Muscle of back (tissue), 13 donors: ENCODE measurements at places on chromosomes 12 and 14.

DNA sequence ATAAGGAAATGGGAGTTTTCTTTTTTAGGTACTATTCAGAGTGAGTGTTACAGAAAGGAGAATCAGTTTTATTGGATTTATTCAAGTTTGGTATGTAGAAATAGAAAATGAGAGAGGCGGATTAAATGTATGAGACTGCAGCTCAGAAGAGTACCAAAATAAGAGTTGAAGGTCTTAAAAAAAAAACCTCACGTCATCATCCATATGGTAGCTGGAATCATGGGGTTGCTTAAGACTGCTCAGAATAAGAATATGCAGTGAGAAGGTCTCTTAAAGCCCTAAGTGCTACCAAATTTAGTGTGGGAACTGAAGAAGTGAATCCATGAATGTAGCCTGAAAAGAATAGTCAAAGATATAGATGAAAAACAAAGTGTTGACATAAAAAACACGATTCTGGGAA lies 825.5 kb upstream of the SEL1L start:
- DNase-seq, result no peak

DNA sequence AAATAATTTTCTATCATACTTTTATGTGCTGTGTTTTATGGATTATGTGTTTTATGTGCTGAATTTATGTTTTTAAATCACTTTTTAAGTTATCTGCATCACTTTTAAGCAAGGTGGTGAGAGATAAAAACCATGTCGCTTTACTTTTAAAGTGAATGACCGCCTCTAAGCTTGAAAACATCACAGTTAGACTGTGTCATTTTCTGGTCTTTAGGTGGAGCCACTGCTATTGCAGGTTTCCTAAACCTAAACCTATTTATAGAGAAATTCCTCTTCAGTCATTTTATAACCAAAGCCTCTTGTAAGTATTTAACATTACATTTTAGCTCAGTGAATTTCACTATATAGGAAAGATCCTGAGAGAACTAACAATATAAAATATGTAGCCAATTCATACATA lies 21.0 kb upstream of the MDM2 start:
- no peak for DNase-seq

DNA sequence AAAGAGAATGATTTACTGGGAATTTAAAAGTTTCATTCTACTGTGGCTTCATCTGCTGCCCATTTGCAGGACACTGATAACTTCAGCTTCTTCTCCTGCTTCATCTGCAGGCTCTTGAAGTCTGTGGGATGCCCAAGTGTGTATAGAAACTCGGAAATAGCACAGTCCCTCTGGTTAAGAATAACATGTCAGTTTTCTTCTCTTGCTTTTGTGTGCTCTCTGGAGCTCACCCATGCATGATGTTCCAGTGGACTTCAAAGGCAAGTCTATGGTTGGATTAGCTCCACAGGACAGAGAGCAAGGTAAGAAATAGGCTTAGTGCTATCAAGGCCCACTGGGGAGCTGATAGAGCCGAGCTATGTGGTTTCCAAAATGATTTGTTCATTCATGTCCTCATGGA lies 13.7 kb downstream of the RMST start:
- DNase-seq, result no peak

DNA sequence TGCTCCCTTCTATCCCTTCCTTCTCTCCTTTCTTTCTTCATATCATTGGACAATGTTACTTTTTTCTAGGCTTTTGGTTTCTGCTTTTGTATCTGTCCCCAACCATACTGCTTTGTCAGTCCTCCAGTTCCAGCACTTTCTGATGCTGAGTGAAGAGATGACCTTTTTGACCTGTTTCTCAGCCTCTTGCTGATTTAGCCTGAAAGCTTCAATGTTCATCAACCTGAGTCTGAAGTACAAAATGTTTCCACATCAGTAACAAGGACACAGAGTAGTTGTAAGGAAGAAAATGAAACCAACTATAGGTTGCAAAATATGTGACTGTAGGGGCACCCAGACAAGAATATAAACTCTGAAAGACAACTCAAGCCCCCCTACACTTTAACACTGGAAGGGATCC lies 25.2 kb upstream of the AKAP6 start:
- DNase-seq, result no peak

DNA sequence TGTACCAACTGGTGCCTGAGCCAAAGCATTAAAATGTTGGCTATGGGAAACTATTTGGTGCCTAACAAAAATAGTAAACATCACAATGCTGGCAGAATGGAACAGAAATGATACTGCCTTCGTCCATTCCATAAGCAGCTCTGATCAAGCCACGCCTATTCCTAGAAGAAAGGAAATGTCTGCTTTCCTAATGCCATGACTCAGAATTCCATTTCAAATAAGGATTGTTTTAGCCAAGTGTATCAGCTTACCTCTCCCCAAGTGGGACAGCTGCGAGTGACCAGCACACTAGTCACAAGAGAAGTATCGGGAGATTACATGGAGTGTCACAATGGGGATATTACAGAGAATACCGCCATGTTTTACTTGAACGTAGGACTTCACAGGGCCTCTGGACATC lies 38.7 kb downstream of the GLT8D2 start:
- no peak for DNase-seq

- DNase-seq, result no peak
These were observed 1.7 kb downstream of the TNFRSF1A start for GRCh38 chr12:6340032-6340638.

GRCh38 chr12:129961091-129961490 lies 57.3 kb upstream of the TMEM132D start:
- peak; percentile 41 for DNase-seq

DNA sequence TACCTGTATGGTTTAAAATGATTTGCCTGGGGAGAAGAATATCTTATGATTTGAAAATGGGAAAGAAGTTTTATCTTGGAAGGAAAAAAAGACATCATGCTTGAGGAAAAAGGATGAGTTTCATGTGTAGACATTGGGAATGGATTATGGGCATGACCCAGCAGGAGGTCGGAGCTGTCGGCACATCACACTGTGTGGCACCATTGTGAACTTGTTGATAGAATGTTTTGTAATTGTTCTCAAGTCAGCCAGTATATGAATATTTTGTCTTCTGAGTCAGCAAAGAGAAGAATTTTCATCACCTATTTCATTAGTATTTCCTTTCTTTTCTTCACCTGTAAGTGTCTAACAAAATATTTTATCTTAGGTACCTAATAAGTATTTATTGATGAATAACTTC lies 60.0 kb upstream of the HMGA2 start:
- DNase-seq, result no peak
